Renal pelvis (tissue), 12 donors: ENCODE measurements at places on chromosomes 11 and 22. TPM values are rescaled to one million over a fixed set of nuclear protein-coding genes. Genes with fewer than 3 reads are reported as not detected.

DNA sequence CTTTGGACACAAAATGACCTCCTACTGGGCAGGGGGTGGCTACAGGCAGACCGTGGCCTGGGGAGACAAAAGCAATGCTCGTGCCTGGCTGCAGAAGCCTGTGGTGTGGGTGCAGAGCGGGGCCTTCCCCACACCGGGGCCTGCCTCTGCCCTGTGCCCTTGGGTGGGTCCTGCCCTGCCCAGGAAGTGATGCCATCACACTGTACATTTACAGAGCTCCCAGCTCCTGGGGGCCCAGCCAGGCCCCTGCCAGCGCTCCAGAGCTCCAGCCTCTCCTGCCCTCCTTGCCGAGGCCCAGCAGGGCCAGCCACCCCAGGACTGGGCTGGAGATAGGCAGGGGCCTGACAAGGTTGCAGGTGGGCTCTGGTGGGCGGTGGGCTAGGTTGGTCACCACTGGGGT, 40.1 kb downstream of the MUC5B start:
- no peak for DNase-seq

GRCh38 chr11:78564490-78565467, 9.9 kb downstream of the NARS2 start:
- DNase-seq = peak; percentile 65

Gene CYTH4
- polyA plus RNA-seq = 4.5 TPM

DNA sequence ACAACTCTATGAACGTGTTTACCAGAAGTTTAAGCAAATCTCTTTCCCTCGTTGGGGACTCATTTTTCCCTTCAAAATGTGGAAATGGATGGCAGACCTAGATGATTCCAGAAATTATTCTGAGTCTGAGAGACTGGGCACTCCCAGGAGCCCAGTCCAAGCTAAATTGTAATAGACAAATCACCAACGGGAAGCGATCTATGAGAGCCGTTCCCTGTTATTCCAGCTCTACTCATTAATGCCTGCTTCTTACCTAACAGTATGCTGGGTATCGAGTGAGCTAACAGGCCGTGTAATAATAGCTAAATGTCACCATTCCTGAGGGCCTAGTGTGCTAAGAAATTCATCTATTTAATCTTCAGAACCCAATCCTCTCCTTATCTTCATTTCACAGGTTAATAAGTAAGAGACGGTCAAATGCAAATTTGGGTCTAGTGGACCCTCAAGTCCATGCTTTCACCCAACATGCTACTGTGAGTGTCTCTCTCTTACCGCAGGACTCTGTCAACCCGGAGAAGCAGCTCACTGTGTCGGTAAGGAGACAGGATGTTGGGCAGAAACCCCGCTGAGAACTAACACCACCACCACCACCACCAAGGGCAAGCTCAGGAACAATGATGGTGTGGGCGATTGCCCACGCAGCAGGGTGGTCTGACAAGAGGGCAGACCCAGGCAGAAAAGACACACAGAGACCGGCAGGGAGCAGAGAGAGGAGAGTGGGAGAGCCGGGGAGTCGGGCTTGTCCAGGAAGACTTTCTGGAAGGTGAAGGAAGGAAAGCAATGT, 57.1 kb upstream of the TIMP3 start:
- no peak for DNase-seq

Gene TENM4
- polyA plus RNA-seq = 26.5 TPM

GRCh38 chr11:119634301-119634700, 94.7 kb downstream of the NECTIN1 start:
- no peak for DNase-seq

- no peak for DNase-seq
Measured at GRCh38 chr11:72433455-72434036, 785 bp downstream of the CLPB start.

Gene C11orf52
- 10.9 TPM for polyA plus RNA-seq

- DNase-seq = no peak
Measured at GRCh38 chr11:10886652-10887250, 28.9 kb upstream of the ZBED5 start.

Gene RNF215
- polyA plus RNA-seq = 22.6 TPM

- DNase-seq = no peak
Measured at GRCh38 chr11:102422817-102423712, 29.5 kb downstream of the TMEM123 start.

Gene FAM83F
- 2.7 TPM for polyA plus RNA-seq

DNA sequence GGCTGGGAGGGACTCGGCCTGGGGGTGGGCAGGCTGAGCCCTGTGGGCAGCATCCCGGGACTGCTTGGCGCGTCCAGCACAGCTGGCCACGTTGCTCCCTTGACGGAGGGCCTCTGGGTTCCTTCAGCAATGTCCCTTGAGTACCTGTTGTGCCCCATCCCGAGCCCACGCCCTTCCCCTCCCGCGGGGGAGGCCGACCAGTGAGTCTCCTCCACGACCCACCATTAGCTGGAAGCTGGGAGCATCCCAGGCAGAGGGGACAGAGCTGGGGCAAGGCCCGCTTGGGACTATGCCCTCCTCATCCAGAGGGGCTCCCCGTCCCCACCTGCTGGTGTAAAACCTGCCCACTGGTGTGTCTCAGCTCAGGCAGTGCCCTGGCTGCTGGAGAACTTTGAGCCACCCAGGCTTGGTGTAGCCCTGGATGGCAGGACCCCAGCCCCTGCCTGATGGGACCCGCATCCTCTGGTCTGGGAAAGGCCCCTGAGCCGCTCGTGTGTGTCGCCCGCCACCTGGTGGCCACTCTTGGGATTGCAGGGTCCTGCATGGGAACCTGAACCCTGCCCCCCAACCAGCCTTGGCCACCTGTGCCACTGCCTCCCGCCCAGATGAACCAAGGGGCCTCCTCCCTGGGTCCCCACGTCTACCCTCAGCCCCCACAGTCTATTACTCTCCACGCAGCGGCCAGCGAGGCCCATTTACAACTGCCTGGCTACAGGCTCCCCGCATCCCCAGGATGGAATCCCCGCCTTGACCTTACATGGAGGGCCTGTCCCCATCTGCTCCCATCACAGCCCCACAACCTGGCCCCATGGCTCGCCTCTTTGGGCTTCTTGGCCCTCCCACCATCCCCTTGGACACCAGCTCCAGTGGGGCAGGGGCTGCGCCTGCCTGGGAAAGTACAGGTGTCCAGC, 16.6 kb upstream of the ARHGAP8 start:
- no peak for DNase-seq

DNA sequence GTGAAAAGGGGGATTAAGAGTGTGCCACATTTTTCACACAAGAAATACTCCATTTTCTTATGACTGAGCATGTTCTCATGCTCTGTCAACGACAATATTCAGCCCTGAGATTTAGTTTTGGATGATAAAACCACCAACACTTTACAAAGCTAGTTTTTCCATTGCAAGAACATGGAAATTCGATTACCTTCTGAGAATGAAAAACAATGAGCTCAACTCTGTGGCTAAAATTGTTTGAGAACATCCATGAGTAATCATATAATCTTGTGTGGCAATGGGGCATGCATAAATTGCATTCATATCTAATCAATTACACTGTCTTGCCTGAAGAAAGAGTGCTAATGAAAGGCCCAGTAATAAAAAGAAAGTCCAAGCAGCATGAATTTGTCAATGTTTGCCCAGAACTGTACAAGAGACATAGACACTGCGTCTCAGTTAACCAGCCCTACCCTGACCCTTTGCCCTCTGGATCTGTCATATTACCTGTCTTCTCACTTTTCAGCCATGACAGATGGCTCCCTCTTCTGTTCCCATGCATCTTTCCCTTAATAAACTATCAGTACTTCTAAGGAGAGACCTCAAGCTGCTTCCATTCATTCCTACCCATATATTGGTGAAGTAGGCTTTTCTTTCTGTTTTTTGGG, 253.4 kb downstream of the FAM76B start:
- no peak for DNase-seq

DNA sequence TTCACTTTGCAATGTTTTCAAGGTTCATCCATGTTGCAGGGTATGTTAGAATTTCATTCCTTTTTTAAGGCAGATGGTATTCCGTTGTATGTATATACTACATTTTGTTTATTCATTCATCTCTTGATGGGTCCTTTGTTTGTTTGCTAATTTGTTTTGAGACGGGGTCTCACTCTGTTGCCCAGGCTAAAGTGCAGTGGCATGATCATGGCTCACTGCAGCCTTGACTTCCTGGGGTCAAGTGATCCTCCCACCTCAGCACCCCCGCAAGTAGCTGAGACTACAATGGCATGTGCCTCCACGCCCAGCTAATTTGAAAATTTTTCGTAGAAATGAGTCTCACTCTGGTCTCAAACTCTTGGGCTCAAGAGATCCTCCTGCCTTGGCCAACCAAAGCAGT, 6.2 kb downstream of the UVRAG start:
- no peak for DNase-seq

GRCh38 chr11:119263352-119263940, 53.5 kb downstream of the MCAM start:
- no peak for DNase-seq

DNA sequence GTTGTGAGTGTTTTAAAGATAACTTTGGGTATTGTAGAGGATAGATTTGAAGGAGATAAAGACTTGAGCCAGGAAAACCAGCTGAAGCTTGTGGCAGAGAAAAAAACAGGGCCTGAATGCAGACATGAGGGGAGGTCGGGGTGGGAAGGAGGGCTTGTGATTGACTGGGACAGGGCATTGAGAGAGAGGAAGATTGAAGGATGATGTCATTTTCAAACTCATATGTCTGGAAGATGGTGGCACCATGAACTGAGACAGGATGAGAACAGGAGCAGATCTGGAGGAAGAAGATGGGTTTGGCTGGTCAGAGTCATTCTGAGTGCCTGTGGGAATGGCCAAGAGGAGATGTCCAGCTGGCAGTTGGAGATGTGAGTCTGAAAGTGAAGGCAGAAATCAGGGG, 14.7 kb downstream of the CSNK2A3 start:
- no peak for DNase-seq

- no peak for DNase-seq
Measured at GRCh38 chr22:46414704-46415103, 79.2 kb downstream of the TRMU start.

DNA sequence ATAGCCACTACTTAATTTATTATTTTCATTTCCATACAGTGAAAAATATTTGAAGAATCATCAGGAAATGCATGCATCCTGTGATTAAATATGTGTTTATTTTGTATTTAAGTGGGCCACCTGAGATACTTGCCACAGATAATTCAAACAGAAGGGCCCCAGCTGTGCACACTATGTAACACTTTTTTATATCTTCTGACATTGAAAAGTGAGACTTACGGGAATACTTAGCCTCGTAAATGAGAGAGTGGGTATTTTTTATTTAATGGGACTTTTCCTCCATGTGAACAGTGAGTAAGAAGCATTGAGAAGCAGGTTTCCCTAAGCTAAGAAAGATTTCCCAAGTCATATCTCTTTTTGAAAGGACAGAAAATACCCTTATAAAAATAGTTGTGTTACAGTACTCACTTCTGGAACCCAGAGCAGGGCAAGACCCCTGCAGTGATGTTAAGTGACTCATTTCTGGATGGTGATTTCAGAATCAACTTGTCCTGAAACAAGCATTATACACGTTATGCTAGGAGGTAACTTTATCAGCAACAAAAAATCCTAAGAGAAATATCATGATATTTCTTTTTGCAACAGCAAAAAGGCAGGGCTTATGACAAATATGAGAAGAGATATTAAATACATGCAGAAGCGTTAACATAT, 478.1 kb upstream of the CHORDC1 start:
- no peak for DNase-seq

DNA sequence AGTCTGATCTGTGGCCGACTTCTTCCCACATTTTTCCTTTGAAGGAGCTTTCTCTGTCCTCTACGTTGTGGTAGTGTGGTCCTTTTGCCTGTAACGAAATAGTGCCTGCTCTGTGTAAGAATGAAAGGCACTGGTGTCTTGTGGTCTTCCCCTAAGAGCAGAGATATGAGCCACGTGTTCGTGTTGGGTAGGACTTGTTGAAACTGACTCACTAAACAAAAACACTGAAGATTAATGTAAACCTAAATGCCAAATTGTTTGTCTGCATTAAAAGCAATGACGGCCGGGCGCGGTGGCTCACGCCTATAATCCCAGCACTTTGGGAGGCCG, 10.1 kb upstream of the RPS3 start:
- no peak for DNase-seq

DNA sequence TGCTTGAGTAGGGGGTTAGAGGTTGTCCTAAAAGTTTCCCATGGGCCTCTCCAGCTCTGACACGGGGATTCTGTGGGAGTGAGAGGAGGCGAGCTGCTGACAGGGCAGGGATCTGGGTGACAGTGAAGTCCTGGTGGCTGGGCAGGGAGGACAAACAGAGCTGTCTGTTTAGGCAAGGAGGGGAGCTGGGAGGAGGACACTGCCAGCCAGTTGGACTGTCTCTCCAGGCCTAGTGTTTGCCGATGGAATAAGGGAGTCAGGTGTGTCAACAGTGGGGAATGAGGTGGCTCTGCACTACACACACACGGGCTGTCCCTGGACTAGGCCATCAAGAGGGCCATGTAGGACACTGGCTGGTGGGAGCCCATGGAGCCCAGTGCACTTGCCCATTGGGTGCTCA, 20.6 kb upstream of the SYT7 start:
- no peak for DNase-seq

GRCh38 chr22:28838971-28839370, 38.6 kb upstream of the XBP1 start:
- DNase-seq = no peak

DNA sequence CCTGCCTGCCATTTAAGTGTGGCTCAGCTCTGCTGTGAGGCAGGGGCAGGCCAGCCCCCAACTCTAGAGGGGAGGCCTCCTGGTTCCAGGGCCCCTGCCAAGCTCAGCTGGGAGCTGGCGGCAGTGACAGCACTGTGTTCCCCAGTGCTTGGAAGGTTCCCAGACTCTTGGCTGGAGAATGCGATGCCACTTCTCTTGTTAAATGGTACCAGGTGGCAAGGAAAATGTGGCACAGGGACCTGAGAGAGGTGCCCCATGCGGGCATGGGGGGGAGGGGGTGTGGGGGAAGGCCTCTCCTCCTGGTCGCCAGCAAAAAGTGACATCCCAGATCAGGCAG, 8.4 kb upstream of the TNFRSF13C start:
- DNase-seq = no peak

DNA sequence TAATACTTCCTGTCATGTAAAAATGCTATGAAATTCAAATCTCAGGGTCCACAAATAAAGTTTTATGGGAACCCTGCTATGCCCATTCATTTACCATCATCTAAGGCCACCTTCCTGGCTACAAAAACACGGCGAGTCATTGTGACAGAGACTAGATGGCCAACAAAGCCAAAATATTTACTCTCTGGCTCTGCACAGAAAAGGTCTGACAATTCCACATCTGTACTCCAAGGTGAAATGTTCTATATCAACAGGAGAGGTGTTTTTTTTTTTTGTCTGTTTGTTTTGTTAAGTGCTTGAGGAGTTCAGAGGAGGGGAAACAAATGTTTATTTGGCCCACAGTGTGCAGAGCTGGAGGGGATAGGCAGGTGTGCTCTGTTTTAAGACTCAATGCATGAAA, 18.6 kb upstream of the TMA7B start:
- no peak for DNase-seq

DNA sequence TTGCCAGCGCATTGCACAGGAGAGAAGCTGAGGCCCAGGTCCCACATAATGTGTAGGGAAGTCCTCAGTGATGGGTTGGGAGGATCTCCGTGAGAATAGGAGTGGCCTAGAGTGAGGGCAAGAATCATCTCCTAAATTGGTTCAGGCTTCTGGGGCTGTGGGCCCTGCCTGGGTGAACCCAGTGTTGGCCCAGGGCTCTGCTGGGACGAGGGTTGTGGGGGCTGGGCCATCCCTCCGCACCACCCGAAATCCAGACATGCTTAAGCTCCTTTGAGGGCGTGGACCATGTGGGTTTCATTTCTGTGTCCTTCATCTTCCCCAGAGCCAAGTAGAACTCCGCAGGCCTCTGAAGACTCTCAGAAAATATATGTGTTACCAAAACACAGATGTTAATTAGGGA, 3.7 kb downstream of the MICALL1 start:
- DNase-seq = no peak
